Stimulated activated CD8-positive, alpha-beta memory T cell treated with anti-CD3 and anti-CD28 coated beads, Interleukin-7, amount 100 ng/mL, for 24 hours (primary cell): ENCODE measurements at places on chromosomes 5 and 9.

GRCh38 chr5:175741556-175741955 is 83.7 kb downstream of the HRH2 start:
- no peak for DNase-seq

- DNase-seq = no peak
Observed at GRCh38 chr9:94780516-94780950, 54.0 kb downstream of the AOPEP start.

DNA sequence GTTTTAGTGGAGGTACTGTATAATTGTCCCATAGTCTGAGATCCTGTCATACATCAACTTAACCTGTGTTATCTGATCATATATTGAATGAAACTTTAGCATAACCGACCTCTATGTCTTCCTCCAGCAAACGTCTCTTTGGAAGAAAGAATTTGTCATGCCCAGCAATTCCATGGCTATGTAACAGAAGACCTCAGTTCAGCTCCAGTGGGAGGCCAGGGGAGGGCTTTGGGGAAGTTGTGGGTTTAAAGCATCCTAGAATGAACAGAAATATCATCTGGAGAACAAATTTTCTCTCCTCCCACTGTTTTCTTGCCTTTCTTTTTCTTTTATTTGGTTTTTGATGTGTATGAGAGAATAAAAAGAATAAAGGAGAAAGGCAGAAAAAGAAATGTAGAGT is 164.5 kb downstream of the GAS1 start:
- no peak for DNase-seq

DNA sequence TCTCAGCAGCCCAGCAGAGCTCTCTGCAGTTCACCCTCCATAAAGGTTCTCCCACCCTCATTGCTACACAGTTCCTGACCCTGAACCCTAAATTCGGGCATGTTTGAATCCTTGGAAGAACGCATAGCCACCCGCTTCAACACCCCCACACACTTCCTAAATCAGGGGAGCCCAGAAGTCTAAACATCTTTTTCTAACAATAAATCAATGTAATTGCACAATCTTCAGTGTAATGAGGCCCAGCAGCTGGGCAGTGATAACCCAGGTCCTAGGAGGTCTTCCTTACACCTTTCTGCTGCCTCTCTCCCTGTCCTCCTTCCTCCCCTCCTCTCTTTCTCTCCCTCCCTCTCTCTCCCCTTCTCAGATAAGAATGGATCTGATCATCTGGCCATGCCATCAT is 88.0 kb downstream of the IRX2 start:
- no peak for DNase-seq

DNA sequence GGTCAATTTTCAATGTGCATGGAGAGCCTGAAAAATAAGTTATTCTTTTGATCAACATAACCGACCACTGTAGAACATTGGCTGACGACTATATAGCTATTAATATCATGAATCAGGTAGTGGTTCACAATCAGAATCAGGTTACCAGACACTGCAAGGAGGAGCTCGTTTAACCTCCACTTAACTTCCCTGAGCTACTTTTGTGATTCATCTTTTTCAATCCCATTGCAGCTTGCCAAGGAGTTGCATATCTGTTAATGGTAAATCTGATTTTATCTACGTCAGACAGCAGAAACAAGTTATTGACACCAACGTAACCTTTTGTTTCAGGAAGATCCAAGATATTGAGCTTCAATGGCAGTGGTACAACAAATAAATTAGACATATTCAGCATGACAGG is 2263.8 kb upstream of the ACO1 start:
- DNase-seq = no peak

GRCh38 chr9:91273853-91274552 is 87.7 kb downstream of the AUH start:
- DNase-seq = no peak

- DNase-seq = no peak
Observed at GRCh38 chr5:78629624-78630023, 18.9 kb downstream of the LHFPL2 start.

GRCh38 chr9:92440751-92441046 is 16.4 kb upstream of the OMD start:
- no peak for DNase-seq

DNA sequence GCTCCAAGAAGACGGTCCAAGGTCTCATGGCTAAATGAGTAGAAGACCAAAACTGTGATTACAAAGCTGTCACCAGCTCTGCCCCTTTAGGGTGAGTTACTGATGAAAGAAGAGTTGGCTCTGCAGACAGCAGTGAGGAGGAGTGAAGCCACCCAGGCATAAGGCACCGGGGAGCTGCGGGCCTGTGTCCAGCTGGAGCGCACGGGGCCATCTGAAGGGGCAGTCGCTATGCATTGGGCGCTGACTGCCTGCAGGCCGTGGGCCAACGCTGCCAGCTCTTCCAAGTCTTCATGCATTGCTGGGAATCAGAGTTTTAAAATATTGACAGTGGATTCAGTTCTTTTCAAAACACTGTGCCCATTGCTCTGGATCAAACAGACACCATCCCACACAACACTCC is 70.3 kb downstream of the DAPK1 start:
- no peak for DNase-seq

GRCh38 chr5:154086641-154087040 is 47.9 kb downstream of the MFAP3 start:
- DNase-seq = no peak

DNA sequence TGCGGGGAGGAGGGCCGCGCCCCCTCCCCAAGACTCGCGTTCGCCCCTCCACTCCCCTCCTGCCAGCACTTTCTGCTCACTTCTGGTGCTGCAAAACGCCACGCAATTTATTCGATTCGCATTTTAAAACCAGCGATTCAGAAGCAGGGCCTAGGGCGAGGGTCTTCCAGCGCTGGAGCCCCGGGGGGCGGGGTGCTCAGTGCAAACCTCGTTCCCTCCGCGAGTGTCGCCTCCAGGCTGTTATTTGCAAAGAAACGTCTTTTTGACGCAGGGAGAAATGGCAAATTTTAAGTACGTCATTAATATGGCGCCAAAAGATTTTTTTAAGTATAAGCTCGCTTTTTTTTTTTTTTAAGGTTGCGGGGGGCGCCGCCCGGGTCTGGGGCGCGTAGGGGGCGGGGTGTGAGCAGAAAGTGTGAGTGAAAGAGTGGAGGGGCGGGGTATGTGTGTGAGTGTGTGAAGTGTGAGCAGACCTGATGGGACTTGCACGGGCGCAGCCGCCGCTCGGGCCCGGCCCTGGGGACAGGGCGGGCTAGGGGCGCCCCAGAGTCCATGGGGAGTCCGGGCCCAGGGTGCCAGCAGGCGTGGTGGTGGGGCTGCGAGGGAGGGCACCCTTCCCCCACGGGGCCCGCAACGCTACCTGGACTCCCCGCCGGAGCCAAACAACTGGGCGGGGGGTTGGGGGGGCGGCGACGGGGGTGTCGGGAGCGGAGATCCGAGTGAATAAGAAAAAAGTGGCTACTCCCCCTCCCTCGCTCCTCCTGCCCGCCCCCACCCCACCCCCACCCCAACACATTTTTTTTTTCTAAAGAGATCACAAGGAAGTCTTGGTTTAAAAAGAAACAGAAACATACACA is at the start of gene JADE2:
Gene JADE2 (plus strand): TSS at position 845 of the 857 bp plus-strand sequence. CDS start 10,188 bp downstream, outside the sequence.
- DNase-seq = peak; percentile 37

- DNase-seq = no peak
Observed at GRCh38 chr5:177296581-177296980, 6.9 kb downstream of the RAB24 start.

DNA sequence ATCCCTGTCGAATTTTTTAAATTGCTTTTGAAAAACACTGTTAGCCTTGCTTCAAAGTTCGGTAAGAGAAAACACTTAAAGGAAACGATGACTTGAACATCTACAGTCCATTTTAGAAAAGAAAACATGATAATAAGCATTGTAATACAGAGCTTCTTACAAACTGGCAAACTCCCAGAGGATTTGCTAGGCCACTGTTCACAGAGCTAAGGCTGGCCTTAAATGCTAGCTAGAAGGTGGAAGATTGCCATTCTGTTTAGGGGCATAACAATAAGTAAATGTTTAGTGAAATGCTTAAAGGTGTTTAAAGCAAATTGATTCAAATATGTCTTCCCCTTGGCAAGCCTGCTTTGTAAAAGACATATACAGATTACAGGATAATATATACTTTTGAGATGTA is 169.6 kb downstream of the TLE4 start:
- DNase-seq = no peak

DNA sequence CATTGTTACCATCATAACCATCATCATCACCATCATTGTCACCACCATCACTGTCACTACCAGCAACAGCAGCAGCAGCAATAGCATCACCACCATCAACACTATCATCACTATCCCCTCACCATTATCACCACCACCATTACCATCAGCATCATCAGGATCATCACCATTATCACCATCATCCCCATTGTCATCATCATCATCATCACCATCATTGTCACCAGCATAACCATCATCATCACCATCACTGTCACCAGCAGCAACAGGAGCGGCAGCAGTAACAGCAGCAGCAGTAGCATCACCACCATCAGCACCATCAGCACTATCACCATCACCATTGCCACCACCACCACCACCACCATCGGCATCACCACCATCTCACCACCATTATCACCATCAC is 48.4 kb downstream of the S1PR3 start:
- no peak for DNase-seq

DNA sequence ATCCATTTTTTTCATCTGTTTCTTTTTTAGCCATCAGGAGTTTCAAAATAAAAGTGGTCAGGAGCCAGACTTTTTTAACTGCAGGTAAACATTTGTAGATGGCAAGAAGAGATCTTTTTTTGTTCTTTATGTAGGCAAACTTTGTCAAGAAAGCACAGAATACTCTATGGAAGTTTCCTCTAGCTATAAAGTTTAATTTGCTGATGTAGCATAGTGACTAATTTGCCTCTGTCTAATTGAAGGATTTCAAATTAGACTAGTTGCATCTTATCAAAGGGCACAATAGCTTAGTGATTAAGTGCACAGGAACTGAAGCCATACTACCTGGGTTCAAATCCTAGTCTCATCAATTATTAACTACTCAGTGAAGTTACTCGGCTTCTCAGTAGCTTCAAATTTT is 22.0 kb downstream of the FGF10 start:
- no peak for DNase-seq

DNA sequence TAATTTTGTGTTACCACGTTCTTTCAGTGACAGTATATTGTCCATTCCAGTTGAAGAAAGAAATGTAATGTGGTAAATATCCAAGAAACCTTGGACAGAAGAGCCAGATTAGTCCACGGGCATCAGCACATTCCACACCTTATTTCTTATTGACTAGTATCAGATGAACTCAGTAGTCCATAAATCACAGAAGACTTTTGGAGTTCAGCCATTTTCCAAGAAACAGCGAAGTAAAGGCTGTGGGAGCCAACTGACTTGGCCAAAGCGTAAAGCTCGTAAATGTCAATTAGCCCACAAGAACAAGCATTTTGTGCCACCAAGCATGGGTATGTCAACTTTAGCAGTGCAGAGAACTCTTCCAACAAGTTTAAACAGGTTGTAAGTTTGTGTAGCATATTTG is 60.2 kb upstream of the STARD4 start:
- DNase-seq = no peak

GRCh38 chr5:159393854-159394274 is 63.6 kb upstream of the IL12B start:
- no peak for DNase-seq

DNA sequence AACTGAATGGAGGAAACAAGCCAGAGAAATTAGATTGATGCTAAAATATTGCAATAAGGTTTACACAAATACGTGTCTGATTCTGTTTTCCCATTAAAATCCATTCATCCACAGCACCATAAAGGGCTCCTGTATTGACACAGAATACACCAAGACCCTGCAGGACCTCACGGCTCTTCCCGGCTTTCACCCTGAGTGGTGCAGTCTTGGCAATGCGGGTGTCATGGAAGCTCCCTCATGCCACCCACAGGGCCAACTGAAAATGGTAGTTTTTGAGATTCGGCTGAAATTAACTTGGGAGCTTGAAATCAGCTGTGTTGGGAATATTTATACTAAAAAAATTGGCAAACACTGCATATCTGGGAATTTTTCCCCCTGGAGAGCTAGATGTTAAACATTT is 17.3 kb upstream of the EXOC3 start:
- no peak for DNase-seq

DNA sequence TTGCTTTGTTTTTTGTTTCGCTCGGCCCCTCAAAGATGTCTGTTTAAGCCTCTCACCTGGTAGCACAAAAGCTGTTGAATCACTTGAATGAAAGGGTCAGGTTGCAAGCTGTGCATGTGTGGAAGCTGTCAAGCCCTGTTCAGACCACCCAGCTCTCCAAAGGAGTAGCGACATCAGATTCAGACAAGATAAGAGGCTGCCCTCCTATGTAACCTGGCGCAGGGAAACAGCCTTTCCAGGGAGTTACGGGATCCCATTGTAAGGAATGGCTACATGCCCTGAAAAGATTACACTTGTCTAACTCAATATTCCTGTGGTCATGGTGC is 2.9 kb downstream of the FREM1 start:
- no peak for DNase-seq
